Activated T-cell treated with anti-CD3 and anti-CD28 coated beads for 48 hours (primary cell): ENCODE measurements at places on chromosomes 13 and 19.

GRCh38 chr13:34571716-34572115, 370.4 kb upstream of the NBEA start:
- no peak for DNase-seq

- no peak for DNase-seq
These were observed 5.5 kb upstream of the PTGER1 start for GRCh38 chr19:14480700-14481079.

- DNase-seq = peak; percentile 33
These were observed 43.1 kb downstream of the PCCA start for GRCh38 chr13:100131863-100132574.

GRCh38 chr13:74555651-74556420, 421.6 kb upstream of the KLF12 start:
- DNase-seq = no peak

- DNase-seq = no peak
These were observed 250.4 kb downstream of the TSHZ3 start for GRCh38 chr19:31098836-31099235.

DNA sequence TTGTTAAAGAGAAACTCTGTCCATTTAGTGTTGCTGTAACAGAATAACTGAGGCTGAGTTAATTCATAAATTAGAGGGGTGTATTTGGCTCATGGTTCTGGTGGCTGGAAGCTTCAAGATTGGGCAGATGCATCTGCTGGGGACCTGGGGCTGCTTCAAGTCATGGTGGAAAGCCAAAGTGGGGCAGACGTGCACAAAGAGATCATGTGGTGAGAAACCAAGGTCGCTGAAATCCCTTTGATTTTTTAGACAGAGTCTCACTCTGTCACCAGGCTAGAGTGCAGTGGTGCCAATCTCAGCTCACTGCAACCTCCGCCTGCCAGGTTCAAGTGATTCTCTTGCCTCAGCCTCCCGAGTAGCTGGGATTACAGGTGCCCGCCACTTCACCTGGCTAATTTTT, 46.0 kb downstream of the RCBTB2 start:
- DNase-seq = no peak

GRCh38 chr13:23003446-23003845, 177.3 kb upstream of the SGCG start:
- no peak for DNase-seq

- DNase-seq = no peak
These were observed 18.8 kb upstream of the MTRF1 start for GRCh38 chr13:41282129-41282571.

DNA sequence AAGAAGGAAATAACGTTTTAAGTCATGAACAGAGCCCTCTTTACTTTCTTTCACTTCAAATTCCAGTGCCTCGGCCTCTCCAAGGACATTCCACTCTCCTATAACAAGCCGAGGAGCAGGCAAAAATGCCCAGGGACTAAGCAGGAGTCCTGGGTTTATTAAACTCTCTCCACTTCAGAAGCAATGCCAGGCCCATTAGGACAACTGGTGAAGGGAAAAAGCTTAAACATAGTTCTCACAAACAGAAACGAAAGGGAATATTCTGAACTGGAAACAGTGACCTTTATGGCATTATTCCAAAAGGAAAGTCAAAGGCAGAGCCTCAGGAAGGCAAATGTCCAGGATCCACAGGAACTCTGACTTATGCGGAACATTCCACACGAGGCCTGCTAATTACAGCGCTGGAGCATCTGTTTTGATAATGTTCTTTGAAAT, 30.9 kb upstream of the MED4 start:
- no peak for DNase-seq

- no peak for DNase-seq
These were observed 212.2 kb downstream of the NHLRC3 start for GRCh38 chr13:39250440-39250839.

- DNase-seq = no peak
These were observed 2.7 kb upstream of the TEX30 start for GRCh38 chr13:102776271-102776670.

- DNase-seq = no peak
These were observed 6.3 kb downstream of the ZNF71 start for GRCh38 chr19:56601375-56601774.

DNA sequence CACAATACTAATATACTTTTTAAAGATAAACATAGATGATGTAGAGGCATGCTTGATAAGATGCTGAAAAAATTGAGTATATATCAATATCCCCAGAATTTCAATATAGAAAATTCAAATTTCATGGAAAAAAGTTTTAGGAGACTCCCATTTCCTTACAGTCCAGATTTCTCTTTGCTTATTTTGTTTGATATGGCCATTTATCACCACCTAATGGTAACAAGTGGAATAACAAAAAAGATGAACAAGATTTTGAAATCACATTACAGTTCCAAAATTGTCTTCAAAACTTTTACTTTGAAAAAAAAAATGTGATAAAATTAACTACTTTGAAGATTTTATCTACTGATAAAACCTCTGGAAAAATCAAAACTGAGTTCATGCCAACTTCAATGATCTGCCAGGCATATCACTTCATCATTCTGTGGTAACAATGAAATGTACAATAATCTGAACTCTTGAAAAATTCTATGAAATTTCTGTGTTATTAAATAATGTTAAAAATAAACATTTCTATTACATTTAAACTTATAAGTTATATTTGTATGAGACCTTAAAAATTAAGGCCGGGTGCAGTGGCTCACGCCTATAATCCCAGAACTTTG, 17.5 kb downstream of the MIPEP start:
- DNase-seq = no peak

DNA sequence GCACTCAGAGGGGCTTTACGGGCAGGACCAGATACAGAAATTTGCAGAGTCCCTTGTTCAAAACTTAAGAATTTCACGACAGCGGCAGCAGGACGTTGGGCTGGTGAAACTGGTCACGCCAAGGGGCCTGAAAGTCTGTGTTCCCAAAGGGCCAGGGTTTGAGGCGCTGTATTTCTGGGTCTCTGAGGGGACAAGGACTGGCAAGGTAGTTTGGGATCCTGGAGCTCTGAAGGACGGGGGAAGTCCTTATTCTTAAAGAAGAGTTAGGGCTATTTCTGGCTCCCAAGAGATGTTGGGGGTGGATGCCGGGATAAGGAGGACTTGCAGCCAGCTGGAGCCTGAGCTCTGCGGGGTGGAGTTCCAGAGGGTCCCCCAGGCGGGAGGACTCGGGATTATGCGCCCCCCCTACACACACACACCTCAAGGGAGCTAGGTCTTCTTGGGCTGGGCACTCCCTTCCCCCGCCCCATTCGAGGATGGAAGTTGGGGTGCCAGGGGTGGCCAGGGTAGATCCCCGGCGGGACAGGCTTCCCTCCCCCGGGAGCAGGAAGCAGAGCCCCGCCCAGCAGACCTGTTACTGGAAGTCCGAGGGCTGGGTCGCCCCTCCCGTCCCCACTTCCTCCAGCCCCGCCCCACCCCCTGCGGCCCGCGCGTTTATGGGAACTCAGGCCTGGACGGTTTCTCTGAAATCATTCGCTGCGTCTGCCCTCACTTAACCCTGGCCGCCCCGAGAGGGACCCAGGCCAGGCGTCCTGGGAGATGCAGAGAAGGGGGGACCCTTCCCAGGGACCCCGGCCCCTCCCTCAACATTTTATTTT, 5.6 kb downstream of the BCL3 start:
- peak; percentile 83 for DNase-seq

DNA sequence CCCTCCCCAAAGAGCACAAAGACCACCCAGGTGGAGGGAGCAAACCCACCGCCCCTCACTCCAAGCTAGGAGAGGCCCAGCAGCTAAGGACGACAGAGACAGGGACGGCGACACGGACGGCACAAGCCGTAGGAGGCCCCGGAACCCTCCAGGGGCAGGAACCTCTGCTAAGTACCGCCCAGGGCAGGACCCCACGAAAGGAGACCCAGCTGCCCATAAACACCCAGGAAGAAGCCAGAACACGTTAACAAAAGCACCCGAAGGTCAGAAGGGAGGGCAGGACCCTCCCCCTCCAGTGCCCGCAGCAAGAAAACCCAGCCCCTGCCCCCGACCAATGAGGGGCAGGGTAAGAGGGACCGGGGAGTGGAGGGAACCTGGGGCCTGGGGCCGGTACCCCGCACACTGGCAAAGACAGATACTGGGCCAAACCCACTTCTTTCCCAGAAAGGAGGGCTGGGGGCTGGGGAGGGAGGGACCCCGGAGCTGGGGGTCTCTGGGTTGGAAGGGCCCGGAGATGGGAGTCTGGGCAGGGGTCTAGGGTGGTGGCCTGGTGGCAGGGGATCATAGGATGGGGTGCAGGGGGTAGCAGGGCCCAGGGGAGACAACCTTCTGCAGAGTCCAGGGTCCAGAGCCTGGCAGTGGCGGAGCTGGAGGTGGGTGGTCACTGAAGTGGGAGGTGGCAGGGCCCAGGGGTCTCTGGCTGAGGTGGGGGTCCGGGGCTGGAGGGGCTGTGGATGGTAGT, 2.4 kb downstream of the BTBD2 start:
- DNase-seq = no peak

DNA sequence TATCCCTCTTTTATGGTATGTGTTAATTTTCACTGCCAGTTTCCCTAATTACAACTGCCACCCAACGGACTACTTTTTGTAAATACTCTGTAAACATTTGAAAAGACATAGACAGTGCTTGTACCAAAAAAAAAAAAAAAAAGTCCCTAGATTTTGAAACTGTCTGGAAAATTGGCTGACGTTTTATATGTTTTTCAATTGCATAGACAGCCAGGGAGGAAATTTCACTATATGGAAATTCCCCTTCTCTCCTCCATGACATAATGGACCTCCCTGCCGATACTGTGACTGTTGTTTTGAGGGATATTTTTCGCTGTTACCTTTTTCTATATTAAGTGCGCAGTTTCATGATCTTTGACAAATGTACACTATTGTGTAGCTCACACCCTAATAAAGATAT, 43.4 kb downstream of the C13orf42 start:
- DNase-seq = no peak

GRCh38 chr13:34751492-34751891, 190.6 kb upstream of the NBEA start:
- no peak for DNase-seq

DNA sequence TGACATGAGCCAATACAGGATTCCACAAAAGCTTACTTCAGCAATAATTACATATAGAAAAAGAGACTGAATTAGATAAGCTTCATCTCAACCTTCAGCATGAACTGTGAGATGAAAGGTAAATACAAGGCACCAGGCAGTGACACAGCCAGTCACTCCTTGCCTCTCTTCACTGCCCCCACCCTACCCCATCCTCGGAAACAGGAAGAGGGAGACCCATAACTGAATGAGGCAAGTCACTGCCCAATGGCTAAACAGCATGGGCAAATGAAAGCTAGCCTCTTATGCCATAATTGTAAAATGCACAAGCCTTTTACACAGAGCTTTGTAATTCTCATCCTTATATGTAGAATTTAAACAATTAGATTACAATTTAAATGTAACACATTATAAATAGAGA, 1.7 kb downstream of the ZNF160 start:
- DNase-seq = no peak

DNA sequence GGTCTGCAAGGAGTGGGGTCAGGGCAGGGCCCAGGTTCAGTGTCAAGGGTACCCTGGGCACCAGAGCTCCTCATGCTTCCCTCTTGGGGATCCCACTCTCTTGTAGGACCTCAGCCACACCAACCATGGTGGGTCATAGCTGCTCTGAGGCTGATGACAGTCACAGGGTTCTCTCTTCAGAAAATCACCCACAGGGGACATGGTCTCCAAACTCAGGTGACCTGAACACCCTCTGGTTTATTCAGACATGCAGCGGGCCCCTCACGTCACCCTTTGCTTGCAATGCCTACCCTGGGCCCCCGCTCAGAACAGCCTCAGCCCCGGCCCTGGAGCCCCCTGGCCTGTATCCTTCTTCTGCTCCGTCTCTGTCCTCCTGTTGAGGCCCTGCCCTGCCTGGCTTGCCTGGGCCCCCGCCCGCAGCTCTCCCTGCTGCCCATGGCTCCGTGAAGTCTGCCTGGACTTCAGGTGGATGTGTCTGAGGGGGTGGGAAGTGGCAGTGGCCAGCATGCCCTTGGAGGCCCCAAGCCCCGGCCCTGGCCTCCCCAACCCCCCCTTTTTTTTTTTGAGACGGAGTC, 20.4 kb downstream of the CHERP start:
- no peak for DNase-seq

- DNase-seq = no peak
These were observed 24.4 kb upstream of the URAD start for GRCh38 chr13:28012896-28013295.

DNA sequence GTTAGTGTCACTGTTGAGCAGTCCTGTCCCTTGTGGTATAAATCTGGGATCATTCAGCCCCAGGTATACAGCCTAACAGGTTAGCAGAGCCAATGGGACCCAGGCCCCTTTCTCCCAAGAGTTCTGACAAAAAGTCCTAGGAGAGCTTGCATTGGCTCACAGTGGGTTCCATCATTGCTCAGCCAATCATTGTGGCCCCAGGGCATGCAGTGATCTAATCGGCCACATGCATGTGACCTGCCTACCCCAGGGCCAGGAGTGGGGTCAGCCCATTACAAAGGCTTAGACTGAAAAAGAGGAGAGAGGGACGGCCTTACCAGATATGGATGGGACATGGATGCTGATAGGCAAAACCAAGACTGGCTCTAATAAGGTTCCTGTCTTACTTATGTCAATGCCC, 41.1 kb downstream of the SPTBN4 start:
- no peak for DNase-seq

- no peak for DNase-seq
These were observed 56.6 kb downstream of the FRY start for GRCh38 chr13:32087955-32088747.

GRCh38 chr19:47176627-47177090, 46.0 kb downstream of the SAE1 start:
- DNase-seq = no peak

DNA sequence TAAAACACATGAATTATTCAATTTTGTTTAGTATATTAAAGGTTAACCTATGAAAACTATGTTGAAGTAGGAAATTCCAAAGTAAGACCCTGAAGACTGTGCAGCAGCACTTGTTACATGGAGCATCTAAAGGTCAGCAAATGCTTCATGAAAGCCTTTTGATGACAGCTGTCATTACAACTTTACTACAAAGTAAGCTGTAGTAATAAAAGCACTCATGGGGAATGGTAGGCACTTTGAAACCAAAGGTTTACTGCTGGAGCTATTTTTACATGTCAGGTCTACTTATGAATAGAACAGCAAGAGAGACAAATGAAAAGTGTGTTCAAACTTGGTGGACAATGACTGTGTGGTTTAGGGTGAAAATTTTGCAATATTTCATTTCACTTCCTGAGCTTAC, 672.5 kb upstream of the PCDH20 start:
- DNase-seq = no peak

DNA sequence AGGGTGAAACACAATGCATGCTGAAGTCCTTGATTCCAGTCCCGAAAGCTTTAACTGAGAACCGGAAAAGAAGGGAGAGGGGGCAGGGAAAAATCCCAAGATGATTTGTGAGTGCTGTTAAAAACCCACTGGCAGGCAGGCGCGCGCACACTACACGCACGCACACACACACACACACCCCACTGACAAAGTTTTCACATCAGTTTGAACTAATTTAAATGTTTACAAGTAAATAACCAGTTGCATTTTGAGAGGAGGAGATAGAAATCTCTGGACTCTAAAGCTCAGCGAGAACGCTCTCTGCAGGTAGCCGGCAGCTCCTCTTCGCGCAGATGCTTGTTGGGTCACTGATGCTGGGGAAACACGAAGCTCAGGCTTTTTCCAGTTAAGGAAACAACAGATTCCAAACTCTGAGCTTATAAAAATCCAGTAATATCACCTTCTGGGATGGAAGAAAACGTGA, 818 bp upstream of the SLITRK1 start:
- no peak for DNase-seq

GRCh38 chr19:7983995-7984837, 21.2 kb downstream of the ELAVL1 start:
- no peak for DNase-seq

GRCh38 chr19:16628984-16629691, 1.1 kb upstream of the MED26 start:
- DNase-seq = no peak
